ENCODE measurements at places on chromosomes 7 and 10.

DNA sequence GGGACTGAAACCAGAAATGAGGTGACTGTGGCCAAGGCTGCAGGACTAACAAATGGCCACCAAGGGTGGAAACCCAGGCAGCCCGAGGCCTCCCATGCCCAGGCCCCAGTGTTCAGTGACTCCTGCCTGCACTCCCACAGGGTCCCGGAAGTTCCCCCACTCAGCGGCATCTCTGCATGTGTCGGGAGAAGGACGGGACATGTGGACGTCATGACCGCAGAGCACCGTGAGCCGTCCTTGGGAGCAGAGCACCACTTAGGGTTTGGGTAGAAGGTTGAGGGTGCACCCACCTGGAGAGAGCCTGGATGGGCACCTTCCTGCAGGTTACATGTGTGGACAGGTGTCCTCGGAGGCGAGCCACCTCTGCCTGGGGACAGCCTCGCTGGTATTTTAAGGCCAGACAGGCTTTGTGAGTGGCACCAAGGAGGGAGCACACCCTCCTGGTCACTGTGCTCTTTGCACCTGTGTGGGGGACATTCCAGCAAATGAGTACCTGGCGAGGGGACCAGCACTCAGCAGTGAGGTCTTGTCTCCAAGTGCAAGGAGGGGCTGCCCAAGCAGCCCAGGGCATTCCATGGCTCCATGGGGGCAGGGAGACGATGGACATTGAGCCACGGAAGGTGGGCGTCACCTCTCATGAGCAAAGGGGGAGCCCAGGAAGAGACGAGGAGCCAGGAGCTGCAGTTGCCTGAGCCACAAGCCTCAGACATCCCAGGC is 95.3 kb upstream of the TCERG1L start:
- no peak overlapping the region for H3K27ac ChIP-seq
- no peaks in the 10 kb centered on the region for H3K27me3 ChIP-seq
- no peaks in the 10 kb centered on the region for H3K36me3 ChIP-seq
- DNase-seq = no peak
- no peak overlapping the region for H3K4me3 ChIP-seq
- no peaks in the 10 kb centered on the region for H3K4me1 ChIP-seq

DNA sequence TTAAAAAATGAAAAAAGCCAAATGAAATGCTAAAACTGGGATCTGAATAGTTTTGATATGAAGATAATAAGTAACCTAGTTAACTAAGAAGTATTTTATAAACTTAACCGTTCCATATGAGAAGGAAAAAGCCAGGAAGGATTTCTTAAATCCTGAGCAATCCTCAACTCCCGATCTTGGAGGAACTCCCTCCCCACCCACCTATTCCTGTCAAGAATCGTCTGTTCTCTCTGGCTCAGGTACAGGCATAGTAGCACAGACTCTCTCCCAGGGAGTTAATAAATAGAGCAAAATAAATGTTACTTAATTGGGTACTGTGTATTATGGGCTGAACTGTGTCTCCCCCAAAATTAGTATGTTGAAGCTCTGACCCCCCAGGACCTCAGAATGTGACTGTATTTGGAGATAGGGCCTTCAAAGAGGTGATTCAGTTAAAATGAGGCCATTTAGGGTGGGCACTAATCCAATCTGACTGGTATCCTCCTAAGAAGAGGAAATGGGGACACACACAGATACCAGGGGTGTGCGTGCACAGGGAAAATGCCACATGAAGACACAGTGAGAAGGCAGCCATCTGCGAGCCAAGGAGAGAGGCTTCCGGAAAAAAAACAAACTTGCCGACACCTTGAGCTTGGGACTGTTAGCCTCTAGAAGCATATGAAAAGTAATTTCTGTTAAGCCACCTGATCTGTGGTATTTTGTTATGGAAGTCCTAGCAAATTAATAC is 28.7 kb downstream of the PUS7 start:
- no peaks in the 10 kb centered on the region for H3K36me3 ChIP-seq
- H3K4me1 ChIP-seq = no peaks in the 10 kb centered on the region
- H3K27ac ChIP-seq = no peak overlapping the region
- H3K27me3 ChIP-seq = no peaks in the 10 kb centered on the region
- no peak overlapping the region for H3K4me3 ChIP-seq
- DNase-seq = no peak

DNA sequence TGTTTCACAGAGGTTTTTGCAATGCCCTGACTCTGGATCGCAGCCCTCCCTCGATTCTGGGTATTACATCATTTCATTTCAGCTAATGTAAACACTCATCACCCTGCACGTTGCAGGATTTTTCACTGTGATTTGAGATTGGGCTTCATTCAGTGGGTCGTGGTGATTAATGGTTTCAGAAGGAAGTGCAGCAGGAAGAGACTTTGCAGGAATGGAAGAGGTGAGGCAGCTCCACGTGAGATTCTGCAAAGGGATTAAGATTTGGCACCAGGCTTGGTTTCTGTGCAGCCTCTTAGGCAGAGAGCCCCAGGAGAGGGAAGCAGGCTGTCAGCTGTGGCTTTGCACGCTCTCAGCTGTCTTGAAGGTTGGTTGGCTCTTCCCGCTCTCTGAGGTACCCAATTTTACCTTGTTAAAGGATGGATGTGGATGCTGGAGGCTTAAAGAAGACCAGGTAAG is 95.2 kb downstream of the PLCE1 start:
- no peaks in the 10 kb centered on the region for H3K4me1 ChIP-seq
- H3K4me3 ChIP-seq = no peak overlapping the region
- DNase-seq = no peak
- H3K36me3 ChIP-seq = no peaks in the 10 kb centered on the region
- no peak overlapping the region for H3K27ac ChIP-seq

GRCh38 chr7:50621206-50621605 is 56.0 kb upstream of the DDC start:
- H3K36me3 ChIP-seq = no peaks in the 10 kb centered on the region
- H3K4me1 ChIP-seq = no peaks in the 10 kb centered on the region
- H3K27me3 ChIP-seq = no peaks in the 10 kb centered on the region

- H3K4me1 ChIP-seq = no peaks in the 10 kb centered on the region
- H3K27ac ChIP-seq = no peak overlapping the region
- no peak overlapping the region for H3K4me3 ChIP-seq
- no peaks in the 10 kb centered on the region for H3K36me3 ChIP-seq
- DNase-seq = no peak
- H3K27me3 ChIP-seq = no peaks in the 10 kb centered on the region
These were observed 8.4 kb upstream of the TMEM254 start for GRCh38 chr10:80070057-80070456.

DNA sequence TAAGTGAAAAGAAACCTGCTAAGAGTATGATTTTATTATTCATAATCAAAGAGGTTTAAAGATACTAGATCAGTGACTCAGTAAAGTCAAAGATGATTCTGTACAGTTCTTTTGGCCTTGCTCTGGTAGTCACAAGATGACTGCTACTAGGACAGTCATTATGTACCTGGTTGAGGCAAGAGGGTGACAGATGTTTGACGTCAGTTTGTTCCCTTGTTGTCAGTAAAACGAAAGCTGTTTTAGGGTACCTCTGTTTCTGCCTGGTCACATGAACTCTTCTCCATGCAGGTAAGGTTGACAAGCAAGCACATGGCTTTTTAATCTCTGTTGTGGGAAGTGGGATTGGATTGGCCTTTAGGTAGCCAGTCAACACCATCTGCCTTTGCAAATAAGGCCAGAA is 308.0 kb downstream of the EXOC4 start:
- H3K27ac ChIP-seq = no peak overlapping the region
- no peaks in the 10 kb centered on the region for H3K4me1 ChIP-seq
- no peak overlapping the region for H3K4me3 ChIP-seq
- no peaks in the 10 kb centered on the region for H3K36me3 ChIP-seq

- peak overlapping the region; percentile 93 for H3K4me3 ChIP-seq
- no peaks in the 10 kb centered on the region for H3K36me3 ChIP-seq
- H3K27me3 ChIP-seq = no peaks in the 10 kb centered on the region
- H3K4me1 ChIP-seq = no peaks in the 10 kb centered on the region
- DNase-seq = no peak
These were observed 721 bp downstream of the ARL3 start for GRCh38 chr10:102713539-102713813.

GRCh38 chr7:24827589-24827988 is 70.3 kb upstream of the GSDME start:
- H3K27ac ChIP-seq = no peak overlapping the region
- no peak overlapping the region for H3K4me3 ChIP-seq
- H3K36me3 ChIP-seq = no peaks in the 10 kb centered on the region
- no peaks in the 10 kb centered on the region for H3K27me3 ChIP-seq
- peaks cover 34% of the 10 kb centered on the region for H3K4me1 ChIP-seq
